ENCODE measurements at places on chromosomes 5 and 9.

DNA sequence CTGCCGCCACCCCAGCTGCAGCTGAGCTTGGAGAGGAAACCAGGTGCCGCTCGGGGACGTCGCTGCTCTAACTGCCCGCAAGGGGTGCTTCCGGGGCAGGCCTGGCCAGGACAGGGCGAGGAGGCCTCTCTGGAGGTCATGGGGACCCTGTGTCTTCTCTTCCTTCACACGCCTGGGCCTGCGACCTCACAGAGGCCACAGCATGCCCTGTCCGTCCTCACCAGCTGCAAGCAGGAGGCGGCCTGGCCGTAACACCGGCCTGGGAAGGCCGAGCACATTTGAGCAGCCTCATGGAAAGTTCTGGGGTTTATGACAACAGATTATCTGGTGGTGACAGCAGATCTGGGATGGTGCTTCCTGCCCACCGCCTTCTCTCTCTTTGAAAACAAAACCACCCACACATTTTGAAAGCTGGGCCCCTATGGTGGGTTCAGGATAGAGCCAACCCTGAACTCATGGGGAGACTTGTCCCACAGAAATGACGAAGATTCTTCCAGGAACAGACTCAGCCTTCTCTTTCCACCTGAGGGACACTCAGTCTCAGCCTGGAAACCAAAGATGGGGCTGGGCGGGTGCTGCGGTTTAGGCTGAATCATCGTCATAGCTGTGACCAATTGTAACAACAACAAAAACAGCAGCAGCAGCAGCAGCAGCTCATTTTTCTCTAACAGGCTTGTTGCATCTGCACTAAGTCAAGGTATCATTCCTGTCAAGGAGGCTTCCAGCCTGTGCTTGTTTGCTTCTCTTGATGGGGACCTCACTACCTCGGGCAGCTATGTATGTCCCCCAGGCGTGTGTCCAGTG lies 99.6 kb upstream of the RAPGEF1 start:
- DNase-seq, result peak; percentile 80

GRCh38 chr5:54628050-54628449 lies 110.5 kb downstream of the SNX18 start:
- no peak for DNase-seq

GRCh38 chr5:178310130-178310865 lies 77.7 kb upstream of the PHYKPL start:
- no peak for DNase-seq

GRCh38 chr5:177468329-177468684 lies 5.1 kb downstream of the DBN1 start:
- DNase-seq, result no peak

DNA sequence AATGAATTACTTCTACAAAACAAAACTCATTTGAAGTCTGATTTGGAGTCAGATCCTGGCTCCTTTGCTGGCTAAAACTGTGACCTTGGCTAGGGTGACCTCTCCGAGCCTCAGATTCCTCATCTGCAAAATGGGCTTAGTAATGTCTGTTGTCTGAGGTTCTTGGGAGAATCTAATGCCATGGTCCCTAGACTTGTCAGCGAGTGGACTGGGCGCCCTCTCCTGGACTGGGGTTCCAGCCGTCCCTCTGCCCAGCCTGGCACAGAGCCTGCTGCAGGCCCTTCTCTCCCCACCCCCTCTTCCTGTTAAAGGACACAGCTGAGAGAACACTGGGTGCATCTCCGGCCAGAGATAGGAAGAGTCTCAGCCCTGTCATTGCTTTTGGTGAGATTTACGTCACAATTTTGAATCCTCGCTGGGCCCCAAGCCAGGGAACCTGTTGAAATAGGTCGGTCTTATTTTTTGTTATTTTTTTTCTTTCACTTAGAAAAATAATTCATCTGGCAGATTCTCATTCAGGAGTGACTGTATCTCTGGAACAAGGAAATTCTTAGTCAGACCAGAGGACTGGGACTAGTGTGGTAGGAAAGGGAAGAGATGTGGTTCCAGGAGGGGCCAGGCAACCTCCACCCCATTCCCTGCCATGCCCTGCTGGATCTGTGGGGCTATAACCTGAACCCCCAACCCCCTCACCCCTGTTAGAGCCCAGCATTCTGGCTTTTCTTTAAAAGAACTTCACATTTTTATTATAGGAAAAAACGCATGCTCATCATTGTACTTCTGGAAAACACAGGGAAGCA lies 48.2 kb upstream of the RPL26L1 start:
- no peak for DNase-seq

GRCh38 chr9:35726931-35727330 lies 5.1 kb downstream of the TLN1 start:
- no peak for DNase-seq

DNA sequence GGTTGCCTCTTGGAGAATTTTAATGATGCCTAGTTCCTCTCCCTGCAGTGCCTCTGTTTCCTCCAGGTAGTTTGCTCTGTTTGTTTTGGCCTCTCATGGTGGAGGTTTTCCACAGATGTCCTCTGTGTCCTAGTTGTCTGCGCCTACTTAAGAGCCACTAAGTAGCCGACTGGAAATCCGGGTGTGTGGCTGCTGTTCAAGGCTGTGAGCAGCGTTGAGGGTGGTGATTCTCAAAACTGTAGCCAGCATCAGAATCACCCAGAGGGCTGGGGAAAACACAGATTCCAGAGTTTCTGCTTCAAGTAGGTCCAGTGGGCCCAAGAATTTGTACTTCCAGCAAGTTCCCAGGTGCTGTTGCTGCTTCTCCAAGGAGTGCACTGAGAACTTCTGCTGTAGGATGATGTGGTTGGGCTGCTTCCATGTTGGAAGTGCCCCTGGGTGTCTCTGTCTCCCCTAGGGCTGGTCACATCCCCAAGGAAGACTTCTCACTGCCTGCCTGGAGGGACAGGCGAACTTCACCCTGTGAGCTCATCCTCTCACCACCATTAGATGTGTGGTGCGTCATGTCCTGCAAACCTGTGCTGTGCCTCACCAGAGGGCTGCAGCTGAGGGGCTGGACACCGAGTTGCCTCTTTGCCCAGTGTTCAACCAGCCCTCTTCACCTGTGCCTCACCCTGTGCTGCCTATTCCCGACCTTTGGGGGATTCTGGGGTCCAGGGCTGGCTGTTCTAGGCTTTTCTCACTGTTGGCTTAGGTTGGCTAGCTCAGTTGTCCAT lies 34.8 kb downstream of the SECISBP2 start:
- no peak for DNase-seq

- DNase-seq, result peak; percentile 50
Measured at GRCh38 chr5:159098603-159099436, 896 bp downstream of the EBF1 start.

DNA sequence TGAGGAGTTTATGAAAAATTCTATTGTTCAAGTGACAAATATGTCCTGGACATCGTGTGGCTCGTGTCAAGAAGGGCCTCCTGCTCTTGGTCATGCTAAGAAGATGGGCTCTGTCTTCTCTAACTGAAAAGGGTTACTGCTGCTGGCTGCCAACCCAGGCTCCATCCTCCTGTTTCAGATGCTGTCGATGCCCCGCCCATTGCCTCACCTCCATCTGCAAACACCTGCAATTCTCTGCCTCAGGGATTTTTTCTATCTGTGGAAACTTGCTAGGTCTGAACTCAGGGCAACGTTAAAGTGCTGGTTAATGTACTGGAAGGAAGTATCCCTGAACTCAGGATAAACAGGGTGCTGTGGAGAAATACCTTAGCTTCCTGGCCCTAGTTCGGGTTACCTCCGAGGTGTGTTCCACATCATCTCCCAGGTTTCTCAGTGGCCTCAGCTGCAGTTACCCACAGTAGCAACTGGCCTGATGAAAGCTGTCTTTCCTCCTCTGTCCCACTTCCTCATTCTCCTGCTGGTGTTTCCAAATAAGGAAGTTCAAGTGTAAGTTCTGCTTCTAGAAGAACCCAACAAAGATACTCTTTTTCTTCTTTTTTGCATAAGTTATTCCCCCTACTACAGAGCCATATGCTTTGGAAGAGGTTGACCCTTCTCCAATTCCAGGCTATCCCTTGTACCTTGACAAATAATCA lies 151.7 kb upstream of the SMIM23 start:
- DNase-seq, result no peak

- DNase-seq, result no peak
Measured at GRCh38 chr9:14140096-14140697, 173.7 kb downstream of the NFIB start.

DNA sequence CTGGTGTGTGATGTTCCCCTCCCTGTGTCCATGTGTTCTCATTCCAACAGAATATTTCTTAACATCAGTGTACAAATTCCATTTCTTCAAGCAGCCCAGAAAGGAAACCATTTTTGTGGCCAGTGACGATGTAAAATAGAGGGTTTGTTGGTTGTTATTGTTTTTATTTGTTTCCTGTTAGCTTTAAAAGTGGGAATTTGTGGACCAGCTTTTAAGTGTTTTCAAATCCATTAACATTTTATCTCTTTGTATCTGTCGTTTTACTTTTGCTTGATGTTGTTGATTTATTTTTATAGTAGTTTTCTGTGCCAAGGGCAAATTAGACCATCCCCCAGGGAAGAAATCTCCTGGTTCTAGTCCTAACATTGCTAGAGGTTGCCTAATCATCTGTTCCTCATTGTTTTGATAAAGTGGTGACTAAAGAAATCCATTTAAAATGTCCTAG lies 100.0 kb downstream of the GDNF start:
- DNase-seq, result no peak

DNA sequence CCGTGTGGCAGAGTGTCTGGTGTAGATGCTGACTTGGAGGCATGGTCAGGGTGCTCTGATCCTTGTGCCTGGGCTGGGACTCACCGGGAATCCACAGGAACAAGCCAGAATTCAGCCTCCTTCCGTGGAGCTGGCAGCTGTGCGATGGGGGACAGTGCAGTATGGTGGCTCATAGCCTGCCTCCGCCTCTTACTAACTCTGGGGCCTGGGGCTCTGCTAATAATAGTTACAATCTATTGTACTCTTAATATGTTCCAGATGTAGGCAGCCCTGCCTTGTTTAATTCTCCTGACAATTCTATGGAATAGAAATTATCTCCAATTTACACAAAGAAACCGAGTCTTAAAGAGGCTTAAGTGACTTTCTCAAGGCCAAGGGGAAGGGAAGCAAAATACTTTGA lies 77.6 kb downstream of the PCDH1 start:
- DNase-seq, result no peak

GRCh38 chr5:88881571-88881971 lies 1.4 kb downstream of the MEF2C start:
- no peak for DNase-seq

GRCh38 chr5:79886456-79886855 lies 104.6 kb downstream of the MTX3 start:
- DNase-seq, result no peak

DNA sequence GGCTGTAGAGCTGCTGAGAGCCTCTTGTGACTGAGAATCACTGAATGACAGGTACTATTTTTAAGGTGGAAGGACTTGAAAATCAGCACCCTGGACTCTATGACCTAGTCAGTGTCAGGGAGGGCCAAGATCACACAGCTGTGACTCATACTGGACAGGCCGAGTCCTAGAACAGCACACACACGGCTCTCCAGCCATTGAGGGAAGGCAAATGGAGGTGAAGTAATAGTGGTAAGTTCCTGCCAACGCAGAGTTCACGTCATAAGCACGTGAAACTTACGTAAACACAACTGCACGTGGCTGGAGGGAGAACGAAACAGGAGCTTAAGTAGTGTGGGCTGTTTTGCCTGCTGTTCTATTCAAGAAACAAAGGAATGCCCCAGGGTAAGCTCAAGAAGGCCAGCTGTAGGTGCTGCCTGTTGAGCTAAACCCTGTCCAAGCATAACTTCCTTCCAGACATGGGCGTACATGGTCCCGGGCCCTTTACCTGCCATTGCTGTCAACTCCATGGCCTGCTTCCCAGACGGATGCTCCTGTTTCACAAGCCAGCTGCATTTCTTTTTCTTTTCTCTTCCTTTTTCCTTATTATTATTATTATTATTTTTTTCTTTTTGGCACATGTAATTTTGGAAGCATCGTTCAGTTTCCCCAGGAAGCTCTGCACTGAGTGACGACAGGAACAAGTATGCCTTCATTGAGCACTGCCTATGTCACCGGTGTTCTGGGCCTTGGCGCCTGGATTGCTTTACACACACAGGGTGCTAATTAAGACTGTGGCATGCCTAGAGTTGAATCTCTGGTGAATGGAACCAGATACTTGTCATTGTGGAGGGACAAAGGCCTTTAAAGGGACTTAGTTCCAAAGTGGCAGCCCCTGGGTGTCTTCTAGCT lies 10.2 kb upstream of the LCP2 start:
- peak; percentile 87 for DNase-seq

DNA sequence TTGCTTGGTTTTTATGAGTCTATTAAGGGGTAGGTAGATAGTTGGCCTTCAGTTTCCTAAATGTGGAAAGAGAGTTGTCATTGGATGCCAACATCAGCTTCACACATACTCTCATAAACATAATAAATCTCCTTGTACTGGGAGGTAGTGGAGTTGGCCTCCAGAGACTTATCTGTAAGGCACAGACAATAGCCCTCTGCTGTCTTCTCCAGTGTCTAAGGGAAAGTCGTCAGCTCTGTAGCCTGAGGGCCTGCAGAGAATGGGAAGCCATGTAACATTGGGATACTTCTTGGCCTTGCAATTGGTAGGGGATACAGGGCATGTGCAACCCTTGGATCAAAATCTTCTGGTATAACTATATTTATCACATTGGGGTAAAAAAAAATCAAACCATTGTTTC lies 331.9 kb upstream of the KLF9 start:
- no peak for DNase-seq

DNA sequence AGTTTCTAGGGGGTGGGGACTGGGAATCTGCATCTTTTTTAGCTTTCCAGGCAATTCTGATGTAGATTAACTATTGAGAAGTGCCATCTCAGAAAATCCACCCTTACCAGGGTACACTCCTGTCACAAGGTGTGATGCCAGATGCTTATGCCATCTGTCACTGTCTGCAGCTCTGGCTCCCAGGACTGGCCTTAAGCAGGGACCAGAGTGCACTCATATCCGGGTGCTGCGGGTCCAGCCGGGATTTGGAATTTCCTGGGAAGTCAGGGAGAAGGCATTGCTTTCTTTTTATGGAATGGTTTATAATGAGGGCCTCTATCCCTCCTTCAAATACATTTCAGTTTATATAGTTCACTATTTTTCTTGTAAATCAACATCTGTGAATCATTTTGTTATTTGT lies 92.6 kb downstream of the TMEM174 start:
- no peak for DNase-seq

- no peak for DNase-seq
Measured at GRCh38 chr5:115599924-115600323, 2.4 kb downstream of the TICAM2 start.

GRCh38 chr5:81425569-81425968 lies 31.6 kb upstream of the ACOT12 start:
- peak; percentile 44 for DNase-seq

DNA sequence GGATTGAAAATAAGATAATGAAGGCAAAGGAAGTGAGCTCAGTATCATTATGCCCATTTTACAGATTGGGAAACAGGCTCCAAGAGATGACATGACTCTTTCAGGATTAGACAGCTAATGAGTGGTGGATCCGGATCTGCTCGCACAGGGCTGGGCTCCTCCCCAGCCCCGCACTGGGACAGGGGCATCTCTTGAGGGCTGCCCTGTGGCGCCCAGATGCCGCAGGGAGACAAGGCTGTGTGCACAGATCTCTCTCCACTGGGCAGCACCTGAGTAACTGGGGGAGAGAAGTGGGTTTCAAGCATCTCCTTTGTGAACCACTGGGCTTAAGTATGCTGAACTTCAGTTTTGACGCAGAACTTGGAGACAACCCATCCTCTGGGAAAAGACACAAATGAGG lies 43.9 kb downstream of the ADAMTS2 start:
- no peak for DNase-seq

Measured in RWPE1 (cell line).